Activated CD4-positive, alpha-beta T cell treated with anti-CD3 and anti-CD28 coated beads, Interleukin-2, Interleukin-6, amounts not matched to agents 100 ng/mL and 50 ng/mL, durations not matched to agents 16 hours and 8 hours (primary cell): ENCODE measurements at places on chromosomes 11 and 22.

DNA sequence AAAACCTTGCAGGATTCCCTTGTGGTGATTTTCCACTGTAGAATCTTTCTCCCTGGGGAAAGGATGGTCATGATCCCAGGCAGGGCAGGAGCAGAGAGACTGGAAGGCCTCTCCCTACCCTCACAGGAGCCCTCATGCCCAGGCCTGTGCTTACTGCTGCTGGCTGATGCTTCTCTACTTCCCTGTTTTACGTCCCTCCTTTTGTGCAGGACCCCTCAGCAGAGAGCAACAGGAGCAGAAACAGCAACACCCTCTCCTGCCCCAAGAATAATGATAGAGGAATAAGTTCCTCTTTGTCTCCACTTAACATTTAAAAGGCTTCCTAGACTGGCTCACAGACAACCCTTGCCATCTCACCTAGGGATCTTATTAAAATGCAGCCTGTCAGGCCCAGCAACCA, 3.6 kb downstream of the ISX start:
- DNase-seq: no peak

GRCh38 chr11:134642206-134642605, 230.2 kb upstream of the B3GAT1 start:
- no peak for DNase-seq

GRCh38 chr22:28029201-28029948, 110.3 kb upstream of the PITPNB start:
- no peak for DNase-seq

DNA sequence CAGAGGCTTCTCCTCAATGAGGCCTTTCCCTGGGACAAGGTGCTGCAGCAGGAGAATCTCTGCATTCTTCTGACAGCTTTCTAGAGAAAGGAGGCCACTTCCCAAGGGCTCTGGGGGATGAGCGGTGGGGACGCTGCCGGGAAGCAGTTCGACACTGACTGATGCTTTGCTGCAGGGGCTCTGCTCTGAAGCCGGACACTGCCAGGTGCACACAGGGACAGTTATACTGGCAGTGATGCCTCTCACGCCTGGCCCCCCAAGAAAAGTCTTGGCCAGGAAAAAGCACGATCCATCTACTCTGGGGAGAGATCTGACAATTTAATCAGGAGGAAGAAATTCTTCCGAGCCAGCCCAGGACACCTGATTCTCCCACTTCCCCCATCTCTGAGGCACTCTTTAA, 456.9 kb downstream of the OPCML start:
- DNase-seq: no peak

GRCh38 chr22:44399906-44400762, 87.4 kb upstream of the SHISAL1 start:
- DNase-seq: no peak

- DNase-seq: peak; percentile 70
These were observed 42.1 kb upstream of the CRTAM start for GRCh38 chr11:122796128-122796717.
